ENCODE measurements at places on chromosomes 1 and 21.

- no peak for DNase-seq
Observed at GRCh38 chr1:102097451-102097850, 100.7 kb upstream of the OLFM3 start.

DNA sequence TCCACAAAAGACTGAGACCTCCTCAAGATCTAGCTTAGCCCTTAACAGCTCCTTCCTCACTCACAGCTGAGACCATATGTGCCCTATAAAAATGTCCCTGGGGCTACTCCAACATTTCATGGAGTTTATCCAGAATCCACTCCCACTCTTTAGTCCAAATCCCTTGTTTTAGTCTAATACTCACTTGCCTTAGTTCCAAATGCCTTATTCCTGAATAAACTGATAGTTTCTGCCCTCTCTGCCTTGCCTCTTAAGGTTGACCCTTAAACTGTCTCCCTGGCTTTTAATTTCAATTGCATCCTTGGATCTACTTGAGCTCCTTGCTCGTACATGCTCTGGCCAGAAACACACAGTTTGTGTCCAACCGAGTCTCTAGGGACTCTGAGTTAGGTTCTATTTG is 47.3 kb upstream of the LYPLAL1 start:
- no peak for DNase-seq

DNA sequence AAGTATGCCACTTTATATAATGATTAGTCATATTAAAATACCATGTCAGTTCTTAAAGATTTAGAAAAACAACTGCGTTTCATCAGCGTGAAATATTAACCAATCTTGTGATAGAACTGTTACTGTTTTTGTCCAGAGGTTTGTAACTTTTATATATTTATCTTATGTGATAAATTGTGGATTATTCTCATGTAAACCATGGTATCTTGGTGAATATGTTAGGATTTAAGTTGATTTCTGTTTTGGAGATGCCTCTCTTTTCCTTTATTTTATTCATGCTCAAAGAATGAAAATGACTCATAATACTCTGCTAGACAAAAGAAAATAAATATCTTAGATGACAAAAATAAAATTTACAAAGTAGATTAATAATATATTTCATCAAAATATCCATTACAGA is 88.4 kb downstream of the ADGRL4 start:
- no peak for DNase-seq

GRCh38 chr1:1132042-1132950 is 16.4 kb upstream of the C1orf159 start:
- DNase-seq, result no peak

DNA sequence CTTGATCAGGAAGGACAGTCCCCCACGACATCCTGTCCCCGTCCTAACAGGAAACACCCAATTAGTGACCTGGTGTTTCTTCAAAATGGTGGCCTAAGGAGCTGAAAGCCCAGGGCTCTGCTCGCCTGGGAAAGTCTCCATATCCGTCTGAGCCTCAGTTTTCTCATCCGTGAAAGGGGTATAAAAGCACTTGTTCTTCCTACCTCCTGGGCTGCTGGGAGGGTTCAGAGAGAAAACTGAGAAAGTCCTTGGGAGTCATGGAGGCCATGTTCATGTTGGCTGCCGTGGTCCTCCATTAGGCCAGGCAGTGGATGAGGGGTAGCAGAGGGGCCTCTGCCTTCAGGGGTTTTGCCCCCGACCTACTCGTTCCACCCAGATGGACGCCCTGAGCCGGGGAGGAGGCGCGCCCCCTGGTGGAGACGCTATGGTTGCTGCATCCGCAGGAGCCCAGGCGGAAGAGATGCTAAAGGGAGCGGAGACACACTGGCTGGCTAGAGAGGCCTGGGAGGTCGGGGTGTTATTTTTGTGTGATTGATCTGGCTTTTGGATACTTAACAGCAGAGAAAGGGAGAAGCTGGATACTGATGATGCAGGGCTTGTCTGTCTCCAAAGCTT is 113.5 kb downstream of the PRDM2 start:
- DNase-seq, result no peak

GRCh38 chr1:41357451-41358101 is 3.7 kb upstream of the FOXO6 start:
- no peak for DNase-seq

- DNase-seq, result no peak
Observed at GRCh38 chr1:156276966-156277381, 5.7 kb downstream of the SMG5 start.

GRCh38 chr1:164622068-164622845 is 63.3 kb downstream of the PBX1 start:
- no peak for DNase-seq
